ENCODE measurements at places on chromosomes 7 and 10.

DNA sequence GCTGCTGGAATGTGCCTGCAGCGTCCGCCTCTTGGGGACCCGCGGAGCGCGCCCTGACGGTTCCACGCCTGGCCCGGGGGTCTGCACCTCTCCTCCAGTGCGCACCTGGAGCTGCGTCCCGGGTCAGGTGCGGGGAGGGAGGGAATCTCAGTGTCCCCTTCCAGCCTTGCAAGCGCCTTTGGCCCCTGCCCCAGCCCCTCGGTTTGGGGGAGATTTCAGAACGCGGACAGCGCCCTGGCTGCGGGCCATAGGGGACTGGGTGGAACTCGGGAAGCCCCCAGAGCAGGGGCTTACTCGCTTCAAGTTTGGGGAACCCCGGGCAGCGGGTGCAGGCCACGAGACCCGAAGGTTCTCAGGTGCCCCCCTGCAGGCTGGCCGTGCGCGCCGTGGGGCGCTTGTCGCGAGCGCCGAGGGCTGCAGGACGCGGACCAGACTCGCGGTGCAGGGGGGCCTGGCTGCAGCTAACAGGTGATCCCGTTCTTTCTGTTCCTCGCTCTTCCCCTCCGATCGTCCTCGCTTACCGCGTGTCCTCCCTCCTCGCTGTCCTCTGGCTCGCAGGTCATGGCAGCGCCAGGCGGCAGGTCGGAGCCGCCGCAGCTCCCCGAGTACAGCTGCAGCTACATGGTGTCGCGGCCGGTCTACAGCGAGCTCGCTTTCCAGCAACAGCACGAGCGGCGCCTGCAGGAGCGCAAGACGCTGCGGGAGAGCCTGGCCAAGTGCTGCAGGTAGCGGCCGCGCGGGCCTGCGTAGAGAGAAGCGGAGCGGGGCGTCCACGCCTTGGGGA is 645 bp downstream of the SLC26A4 start:
- DNase-seq: no peak

- no peak for DNase-seq
Observed at GRCh38 chr10:77834943-77835668, 91.4 kb downstream of the DLG5 start.

DNA sequence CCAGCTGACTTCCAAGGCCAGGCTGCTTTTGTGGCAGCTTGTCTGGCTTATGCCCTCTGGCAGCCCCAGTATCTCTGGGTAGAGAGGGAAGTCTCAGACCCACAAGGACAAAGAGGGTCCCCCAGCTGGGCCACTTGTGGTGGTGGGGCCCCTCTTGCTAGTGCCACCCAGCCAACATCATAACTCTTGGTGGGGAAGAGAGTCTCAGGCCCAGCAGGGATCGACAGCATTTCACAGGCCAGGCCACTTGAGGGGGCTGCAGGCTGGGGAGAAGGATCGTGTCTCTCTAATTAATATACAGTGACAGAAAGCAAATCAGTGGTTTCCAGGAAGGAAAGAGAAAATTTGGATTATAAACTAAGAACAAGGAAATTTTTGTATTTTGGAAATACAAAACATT is 76.0 kb downstream of the TYW1B start:
- no peak for DNase-seq

DNA sequence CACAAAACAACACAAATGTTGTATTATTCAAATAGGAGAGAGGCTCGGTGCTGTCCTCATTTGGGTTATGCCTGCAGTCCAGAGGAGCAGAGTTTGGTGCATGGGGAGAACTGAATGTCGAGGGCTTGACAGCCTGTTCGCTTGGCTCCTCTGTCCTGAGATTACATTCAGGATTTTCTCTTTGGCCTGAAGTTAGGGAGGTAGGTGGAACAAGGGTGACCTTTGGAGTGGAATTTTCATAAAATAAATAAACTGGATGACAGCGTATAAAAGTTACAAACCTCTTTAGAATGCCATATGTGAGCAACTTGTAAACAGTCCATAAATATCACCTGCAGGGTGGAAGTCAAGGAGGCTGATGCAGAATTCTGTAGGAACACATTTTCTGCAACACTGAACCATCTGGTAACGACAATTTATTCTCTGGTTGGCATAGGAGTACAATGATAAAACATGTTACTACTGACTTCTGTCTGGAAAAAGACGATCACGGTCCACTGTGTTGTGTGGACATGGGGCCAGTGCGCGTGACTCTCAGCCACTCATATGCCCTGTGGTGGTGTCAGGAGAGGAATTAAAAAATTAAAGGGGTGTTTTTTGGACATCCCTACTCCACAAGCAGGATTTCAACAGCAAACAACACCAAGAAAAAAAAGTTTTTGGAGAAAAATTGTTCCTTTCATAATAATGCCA is 33.2 kb downstream of the NRP1 start:
- DNase-seq: no peak

DNA sequence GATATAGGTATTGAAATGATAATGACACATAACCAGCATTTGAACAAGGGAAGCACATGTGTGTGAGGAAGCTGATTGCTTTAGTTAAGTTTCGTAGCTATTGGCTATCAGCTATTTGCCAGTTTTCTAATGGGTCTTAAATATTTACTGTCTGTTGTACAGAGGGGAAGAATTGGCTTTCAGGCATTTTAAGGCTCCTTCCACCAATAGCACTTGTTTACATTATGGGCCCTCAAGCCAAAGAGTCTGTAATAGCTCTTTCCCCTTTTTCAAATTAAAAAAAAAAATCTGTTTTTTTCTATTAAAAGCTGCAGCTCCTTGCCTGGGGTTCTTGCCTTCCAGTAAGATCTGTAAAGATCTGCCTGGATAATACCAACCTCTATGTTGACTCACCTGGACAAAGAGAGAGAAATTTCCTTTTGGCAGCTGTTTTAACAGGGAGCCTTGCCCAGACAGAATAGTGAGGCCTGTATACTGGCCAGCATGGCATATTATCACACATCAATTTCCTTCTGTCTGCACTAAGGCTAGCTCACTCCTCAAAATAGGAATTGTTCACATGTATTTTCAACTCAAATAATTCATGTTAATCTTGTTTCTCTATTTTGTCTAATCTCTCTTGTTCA is 104.7 kb upstream of the LRGUK start:
- DNase-seq: no peak

Measured in HS-27A (cell line).